Psoas muscle (tissue), 8 donors: ENCODE measurements at places on chromosomes 4 and X.

- no peak for DNase-seq
Measured at GRCh38 chrX:133709501-133709900, 275.9 kb downstream of the GPC3 start.

GRCh38 chr4:174657472-174657871, 135.2 kb upstream of the HPGD start:
- no peak for DNase-seq

- no peak for DNase-seq
Measured at GRCh38 chr4:1623400-1623799, 60.7 kb downstream of the FAM53A start.

DNA sequence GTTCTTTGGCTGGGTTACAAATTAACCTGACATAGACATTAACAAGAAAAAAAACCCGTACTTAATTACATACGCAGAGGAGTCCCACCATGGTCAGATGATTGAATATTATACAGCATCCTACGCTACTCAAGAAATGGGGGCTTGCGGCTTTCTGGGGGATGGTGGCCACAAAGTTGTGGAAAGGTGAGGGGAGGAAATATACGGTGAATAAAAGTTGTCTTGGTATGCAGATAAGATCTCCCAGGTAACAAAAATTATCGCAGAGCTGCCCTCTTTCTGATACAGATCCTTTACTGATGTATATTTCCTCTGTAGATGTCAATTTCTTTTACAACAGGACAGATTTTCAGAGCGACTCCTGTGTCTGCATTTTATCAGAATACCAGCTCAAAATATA, 890 bp downstream of the DCAF16 start:
- no peak for DNase-seq

DNA sequence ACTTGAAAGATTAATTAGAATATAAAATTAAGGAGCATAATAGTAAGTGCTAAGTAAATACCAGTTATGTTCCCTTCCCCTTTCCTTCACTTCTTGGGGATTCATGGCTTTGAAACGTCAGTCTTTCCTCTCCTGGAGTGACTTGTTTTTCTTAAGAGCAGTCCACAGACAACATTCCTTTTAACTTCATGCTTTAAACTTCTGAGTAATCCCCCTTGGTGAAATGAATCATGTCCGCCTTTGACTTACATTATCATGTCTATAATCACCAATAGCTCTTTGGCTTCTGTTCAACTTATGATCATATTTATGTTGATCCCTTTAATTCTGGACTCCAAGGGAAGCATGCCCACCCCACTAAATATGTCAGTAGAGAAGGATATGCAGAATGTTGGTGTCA, 1012.1 kb upstream of the SLIT2 start:
- DNase-seq = no peak

- no peak for DNase-seq
Measured at GRCh38 chr4:150366487-150366999, 215.4 kb upstream of the MAB21L2 start.

- DNase-seq = no peak
Measured at GRCh38 chr4:163167333-163167626, 590 bp upstream of the NAF1 start.

GRCh38 chr4:88188738-88189417, 30.4 kb upstream of the ABCG2 start:
- no peak for DNase-seq

- no peak for DNase-seq
Measured at GRCh38 chr4:8594097-8595038, 1.8 kb downstream of the CPZ start.

DNA sequence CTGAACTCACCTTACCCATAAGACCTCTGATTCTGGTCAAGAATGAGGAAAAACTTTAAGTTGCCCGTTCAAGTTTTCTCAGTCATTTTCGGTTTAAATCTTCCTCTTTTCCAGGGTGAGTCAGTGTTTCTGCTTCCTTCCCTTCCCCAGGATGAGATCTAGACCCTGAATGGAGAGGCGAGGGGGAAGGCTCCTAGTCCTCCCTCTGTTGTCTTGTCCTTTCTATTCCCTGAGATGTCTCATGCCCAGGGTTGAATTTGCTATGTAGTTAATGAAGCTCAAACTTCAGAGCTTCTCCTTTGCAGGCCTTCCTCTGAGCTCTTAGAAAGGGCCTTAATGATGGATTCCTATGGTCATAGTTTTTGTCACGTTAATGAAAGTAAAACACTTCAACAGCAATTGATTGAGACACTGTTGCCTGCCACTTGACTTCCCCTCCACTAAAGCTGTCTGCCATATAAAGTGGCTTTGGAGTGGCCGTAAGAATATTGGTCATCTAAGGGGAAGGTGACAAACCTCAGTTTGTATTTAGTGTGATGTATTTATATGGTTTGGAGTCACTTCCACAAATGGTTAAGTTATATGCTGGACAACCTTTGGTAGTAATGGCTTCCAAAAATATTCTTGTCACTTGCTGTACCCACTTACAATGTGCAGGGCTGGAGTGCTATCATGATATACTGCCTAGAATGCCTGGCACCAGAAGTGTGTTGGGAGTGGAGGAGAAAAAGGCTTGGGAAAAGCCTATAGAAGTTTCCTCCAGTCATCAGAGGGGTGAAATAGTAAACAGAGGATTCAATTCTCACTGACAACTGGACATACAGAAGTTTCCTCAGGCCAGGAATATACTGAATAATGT, 24.3 kb upstream of the GPRIN3 start:
- no peak for DNase-seq

DNA sequence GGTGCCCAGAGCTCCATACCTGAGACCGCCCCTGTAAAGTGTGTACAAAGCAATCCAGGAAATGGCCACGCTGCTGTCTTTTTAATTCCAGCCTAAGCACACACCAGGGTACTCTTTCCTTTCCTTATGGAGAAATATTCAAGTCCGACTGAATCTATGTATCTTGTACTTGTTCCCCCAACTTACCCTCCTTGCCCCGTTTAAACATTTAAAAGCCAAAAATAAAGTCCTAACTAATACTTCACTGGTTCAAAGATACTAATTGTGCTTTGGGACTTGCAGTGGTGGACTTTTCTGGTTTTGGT, 731 bp upstream of the AMMECR1 start:
- no peak for DNase-seq

DNA sequence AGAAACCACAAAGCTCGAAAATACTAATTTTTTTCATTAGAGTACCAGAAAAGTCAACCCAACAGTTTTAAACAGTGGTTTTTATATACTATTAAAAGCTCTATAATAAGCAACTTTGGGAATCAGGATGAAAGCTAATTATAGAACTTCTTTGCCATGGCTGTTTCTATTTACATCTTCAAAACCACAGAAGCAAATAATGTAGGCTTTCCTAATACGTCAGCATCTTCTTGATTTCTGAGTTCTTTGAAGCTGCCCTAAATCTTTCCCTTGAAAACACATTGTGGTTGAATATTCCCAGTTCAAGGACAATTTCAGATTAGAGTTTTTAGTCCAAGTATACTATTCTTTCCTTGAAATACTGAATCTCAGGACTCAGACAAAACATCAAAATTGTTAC, 460.2 kb upstream of the FAT1 start:
- DNase-seq = no peak

GRCh38 chr4:87270144-87270543, 49.7 kb upstream of the KLHL8 start:
- DNase-seq = no peak

DNA sequence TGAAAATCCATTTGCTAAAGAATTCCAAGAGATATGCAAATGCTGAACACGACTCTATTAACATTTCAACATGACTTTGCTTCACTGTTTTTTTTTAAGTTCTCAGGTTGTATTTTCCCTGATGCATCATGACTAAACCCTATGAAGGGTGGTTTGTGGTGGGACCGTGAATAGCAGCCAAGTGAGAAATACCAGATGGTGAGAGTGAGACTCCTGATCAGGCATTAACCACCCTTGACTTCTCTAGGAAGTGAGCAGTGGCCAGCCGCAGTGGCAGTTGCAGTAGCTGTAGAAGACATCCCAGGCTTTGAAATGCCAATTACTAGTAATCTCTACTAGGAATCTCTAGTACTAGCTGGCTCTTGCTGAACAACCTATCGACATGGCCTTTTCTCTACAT, 383.4 kb downstream of the FAM133A start:
- DNase-seq = no peak

DNA sequence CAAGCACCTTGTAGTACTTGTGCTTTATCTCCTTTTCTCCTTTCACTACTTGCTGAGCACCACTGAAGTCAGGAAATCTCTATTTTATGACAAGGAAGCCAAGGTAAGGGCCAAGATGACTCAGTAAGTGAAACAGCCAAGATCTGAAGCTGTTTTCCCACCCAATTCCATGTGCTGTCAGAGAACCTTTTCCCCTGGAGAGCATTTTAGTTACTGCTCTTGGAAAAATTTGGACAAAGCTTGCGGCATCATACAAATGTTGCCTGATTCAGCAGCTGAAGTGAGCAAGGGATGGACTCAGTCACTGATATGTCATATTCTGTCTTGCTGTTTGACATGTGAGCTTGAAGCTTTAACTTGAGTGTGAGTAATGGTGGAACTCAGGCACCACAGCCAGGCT, 391.4 kb downstream of the RAB28 start:
- no peak for DNase-seq

DNA sequence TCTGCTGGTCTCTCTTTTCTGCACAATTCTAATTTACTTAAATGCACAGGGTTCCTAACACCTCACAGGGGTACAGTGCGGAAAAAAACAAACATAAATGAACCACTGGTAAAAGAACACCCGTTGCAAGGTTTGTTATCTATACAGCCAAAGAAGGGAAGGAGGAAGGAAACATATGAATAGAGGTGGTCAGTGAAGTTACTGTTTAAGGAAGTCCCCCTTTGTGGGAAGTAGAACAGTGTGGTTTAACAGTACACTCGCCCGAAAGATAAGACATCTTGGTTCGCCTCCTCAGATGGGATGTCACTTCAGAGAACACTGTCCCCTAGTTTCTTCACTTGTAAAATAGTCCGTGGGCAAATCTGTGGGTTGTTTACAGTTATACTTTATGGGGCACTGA, 57.5 kb downstream of the TEC start:
- no peak for DNase-seq
